ENCODE measurements at places on chromosomes 12 and 14. TPM values are rescaled to one million over a fixed set of nuclear protein-coding genes. Genes with fewer than 3 reads are reported as not detected.

The SLC5A8 gene
- not detected for polyA plus RNA-seq

The LRRC43 gene
- 0.27 TPM for polyA plus RNA-seq

The TEAD4 gene
- 10.3 TPM for polyA plus RNA-seq

The DPPA3 gene
- polyA plus RNA-seq, result not detected

DNA sequence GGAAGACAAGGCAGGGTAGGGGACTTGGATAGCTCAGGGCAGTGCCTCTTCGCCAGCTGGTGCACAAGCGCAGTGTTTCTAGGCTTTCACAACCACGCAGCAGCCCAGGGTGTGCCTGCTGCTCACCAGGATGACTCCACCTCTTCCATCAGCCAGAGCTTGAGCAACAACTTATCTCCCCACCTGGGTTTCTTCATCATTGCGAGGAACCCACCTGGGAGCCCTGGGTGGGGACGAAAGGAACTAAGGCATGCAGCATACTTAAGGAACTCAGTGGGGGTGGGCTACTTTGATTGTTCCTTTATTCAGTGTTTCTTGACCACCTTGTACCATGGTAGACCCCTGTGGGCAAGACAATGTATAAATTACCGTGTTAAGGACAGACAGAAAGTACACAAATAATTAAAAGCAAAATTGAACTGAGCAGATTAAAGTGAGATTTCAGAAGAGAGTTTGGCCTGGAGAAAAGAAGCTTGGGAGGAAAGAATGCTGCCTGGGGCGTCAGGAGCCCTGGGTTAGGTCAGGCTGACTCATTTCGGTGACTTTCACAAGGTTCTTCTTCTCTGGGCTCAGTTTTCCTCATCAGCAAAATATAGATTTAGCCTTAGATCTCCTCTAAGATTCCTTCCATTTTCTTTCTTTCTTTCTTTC, 22.9 kb downstream of the KRT18 start:
- DNase-seq, result no peak

DNA sequence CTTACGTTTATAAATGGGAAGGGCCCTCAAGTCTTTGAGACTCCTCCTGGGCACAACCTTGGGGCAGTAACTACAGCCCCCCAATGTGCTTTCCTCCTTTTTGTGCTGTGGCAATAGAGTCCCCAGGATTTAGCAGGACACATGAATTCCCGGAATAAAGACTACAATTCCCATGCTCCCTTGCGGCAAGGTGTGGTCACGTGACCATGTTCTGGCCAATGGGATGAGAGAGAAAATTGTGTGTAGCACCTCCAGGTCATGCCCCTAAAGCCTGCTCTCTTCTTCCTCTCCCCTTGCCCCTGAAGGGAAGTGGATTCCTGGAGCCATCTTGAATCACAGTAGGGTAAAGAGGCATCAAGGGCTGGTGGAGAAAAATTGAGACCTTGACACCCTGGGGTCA, 295.1 kb upstream of the SFSWAP start:
- no peak for DNase-seq

DNA sequence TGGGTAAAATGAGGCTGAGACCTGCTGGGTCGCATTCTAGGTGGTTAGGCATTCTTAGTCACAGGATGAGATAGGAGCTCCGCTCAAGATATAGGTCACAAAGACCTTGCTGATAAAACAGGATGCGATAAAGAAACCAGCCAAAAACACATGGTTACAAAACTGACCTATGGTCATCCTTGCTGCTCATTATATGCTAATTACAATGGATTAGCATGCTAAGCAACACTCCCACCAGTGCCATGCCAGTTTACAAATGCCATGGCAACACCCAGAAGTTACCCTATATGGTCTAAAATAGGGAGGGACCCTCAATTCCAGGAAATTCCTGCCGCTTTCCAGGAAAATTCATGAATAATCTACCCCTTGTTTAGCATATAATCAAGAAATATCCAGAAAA, 132.4 kb downstream of the BRMS1L start:
- no peak for DNase-seq

DNA sequence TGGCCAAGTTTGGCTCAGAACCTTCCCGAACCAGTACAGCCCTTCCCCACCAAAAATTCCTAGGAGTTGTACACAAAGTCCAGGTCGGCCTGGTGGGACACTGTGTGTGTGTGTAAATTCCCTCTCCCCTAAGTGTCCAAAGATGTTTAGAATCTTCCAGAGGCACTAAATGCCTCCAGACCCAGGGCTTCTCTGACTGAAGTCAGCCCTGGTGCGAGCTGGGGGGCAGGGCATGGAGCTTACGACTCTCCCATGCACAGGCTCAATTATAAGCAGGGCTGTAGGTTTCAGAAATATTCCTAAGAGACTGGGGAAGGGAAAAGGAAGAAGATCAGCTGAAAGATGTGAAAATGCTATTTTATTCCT, 106.9 kb upstream of the ATF7IP start:
- DNase-seq, result no peak

- no peak for DNase-seq
Observed at GRCh38 chr12:75509621-75510020, 1.8 kb downstream of the KRR1 start.

DNA sequence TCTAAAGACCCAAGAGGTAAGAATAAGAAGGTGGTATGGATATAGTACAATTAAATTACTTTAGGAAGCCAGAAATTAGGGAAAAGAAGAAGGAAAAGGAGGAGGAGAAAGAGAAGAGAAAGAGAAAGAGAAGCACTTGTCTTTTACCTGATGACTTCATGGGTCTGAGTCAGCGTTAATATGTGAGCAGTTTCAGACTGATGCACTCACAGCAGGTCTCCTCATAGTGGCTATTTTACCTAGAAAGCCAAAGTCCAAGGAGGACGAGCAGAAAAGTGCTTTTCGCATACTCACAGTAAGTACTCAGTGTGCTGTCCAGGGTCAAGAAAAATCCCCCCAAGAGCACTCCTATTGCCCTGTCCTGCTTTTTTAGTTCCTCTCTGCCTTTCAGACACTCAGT, 222.1 kb downstream of the C12orf42 start:
- DNase-seq, result no peak

DNA sequence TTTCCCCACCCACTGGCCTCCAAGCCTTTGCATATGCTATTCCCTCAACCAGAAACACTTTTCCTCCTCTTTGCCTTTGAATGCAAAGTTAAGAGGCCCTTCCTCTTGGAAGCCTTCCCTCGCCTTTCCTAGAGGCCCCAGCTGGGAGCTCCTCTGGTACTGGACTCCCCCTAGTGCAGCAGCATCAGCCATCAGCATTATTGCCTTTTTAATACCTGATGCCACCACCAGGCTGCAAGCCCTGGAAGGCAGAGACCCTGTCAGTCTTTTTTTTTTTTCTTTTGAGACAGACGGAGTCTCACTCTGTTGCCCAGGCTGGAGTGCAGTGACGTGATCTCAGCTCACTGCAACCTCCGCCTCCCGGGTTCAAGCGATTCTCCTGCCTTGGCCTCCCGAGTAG, 19.1 kb upstream of the PLA2G1B start:
- no peak for DNase-seq

DNA sequence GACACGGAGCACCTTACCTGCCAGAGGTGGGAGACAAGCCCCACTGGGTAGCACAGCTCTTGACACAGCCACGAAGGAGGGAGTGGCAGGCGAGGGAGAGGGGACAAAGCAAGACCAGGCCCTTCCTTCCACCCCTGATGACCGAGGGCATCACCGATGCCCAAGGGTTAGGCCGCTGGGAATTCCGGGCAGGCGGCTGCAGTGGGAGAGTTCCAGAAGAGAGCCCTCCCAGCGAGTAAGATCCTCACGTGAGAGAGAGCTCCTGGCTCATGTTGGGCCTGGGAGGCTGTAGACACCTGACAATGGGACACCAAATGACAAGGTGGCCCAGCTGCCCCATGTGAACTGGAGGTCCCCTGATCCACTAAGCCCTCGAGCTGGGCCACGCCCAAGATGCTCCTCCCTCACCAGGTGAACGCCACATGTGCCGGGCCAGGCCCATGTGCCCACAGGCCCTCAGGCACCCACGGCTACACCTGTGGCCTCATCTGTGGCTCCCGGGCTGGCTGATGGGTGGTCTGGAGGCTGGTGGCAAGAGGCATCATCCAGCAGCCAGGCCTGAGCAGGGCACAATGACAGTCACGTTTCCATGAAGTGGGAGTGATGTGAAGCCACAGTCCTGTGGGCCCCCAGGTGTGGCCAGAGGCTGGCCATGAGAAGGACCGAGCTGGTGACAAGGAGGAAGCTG, 32.1 kb upstream of the C14orf180 start:
- no peak for DNase-seq

DNA sequence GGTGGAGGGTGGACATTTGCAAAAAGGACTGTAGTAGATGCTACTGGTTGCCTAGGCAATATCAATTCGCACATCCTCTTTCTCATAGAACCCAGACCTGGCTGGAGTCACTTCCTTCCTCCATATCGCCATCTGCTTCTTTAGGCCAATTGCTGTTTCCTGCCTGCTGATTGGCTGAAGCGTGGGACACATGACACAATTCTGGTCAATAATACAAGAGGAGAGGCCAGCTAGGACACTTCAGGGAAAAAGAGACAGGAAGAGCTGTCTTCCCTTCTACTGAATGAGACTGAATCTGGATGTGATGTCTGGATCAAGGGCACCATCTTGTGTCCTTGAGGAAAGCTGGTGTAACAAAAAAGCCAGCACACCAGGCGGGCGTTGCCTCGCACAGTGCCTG, 53.8 kb downstream of the TRPV4 start:
- no peak for DNase-seq

- DNase-seq, result no peak
Observed at GRCh38 chr14:43249116-43249515, 1258.0 kb downstream of the FSCB start.

DNA sequence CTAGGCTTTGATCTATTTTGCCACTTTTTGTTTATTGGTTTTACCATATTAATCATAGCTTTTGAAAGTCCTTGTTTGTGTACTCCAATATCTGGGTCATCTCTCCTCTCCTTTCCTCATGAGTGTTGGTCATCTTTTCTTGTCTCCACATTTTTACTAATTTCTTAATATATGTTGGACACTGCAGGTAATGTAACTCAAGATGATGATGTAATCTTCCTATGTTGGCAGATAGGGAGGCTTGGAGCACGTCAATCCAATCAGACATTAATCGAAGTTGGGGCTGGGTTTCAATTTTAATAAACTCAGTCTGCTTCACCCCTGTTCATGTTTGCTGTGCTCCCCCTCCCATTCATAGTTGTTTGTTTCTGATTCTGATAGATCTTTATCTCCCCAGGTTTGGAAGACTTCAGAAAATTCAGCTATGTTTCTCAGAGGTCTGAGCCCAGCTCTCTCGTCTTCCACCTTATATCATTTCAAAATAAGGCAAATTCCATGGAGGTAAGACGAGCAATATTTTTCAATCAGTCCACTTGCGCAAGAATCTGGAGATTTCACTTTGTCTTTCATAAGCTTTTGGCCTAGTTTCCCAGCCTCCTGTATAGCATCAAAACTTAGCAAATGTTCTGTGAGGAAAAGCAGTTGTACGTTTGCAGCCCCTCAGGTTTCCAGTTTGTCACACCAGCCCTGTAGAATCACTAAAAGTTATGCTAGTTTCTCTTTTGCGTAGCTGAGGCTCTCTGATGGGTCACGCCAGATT, 504.1 kb downstream of the TMTC2 start:
- no peak for DNase-seq

DNA sequence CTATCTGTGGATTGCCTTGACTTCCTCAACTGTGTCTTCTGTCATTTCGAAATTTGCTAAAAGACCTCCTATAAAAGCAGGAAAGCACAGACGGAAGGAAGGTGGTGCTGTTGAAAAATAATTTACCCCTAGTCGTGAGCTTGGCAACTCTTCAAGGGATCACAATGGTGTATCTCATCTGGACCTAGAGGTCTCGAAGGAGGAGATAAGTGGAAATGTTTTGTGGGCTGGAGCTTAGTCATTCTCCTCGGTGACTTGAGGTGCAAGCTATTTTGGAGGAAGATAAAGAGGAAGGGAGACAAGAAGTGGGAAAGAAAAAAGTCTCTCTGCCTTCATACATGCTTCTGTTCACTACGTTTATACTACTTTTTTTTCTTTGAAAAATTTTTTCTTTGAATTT, 89.9 kb downstream of the FLRT2 start:
- DNase-seq, result no peak

GRCh38 chr12:117013726-117014125, 85.5 kb downstream of the TESC start:
- no peak for DNase-seq

DNA sequence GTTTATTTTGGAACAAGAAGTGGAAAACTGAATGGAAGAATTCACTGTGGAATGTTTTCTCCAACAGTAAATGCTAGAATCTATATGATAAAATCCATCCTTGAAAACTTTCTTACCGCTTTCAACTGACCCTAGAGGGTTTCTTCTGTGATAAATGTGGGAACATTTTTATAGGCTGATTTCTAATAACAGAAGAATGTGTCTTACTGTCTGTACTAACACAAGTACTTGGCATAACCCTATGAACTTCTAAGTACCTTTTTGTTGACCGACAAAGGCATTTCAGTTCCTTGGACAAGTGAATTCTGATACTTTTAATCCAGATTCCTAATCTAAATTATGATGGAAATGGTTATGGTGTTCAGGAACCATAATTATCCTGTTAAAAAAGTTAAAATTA, 1109.7 kb upstream of the FLRT2 start:
- DNase-seq, result no peak

DNA sequence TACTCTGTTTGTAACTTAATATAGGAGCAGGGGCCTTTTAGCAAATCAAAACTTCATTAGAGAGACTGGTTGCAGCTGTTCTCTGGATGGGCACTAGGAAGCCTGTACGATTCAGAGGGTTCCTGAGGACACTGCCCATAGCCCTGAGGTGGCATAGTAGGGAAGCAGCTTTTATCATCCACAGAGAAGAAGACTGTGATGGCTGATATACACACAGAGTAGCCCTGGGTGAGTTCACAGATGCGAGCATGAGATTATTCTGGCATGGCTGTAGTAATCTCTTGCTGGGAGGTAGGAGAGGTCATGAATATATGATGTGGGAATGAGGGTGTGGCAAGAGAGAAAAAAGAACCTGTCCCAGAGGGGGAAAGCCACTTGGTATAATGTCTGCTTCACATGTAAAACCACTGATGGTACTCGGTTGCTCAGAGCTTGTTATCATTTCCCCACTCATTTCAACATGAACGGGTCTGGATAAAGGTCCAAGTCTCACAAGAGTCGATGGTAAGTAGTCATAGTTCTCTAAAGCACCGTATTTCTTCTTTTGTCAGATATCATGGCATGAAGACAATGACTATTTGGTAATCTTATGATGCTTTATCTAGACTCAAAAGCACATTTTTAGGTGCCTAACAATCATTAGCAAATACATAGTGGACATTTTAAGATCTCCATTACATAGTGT, 52.0 kb downstream of the PEBP1 start:
- DNase-seq, result no peak

GRCh38 chr14:33343016-33343415, 404.3 kb downstream of the NPAS3 start:
- no peak for DNase-seq

DNA sequence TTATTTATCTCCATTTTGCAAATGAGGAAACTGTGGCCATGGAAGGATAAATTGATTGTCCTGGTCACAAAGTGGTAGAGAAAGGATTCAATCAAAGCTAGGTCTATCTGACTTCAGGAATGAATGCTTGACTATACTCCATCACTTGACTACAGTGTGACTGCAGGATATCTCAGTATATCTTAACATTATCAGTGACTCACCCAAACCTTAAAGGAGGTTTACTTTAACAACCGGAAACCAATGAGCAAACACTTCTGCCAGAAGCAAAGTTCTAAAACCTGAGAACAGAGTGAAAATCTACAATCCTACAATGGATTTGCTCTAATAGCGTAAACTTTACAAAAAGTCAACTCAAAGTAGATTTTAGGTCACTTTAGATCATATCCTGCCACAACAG, 277.0 kb downstream of the CEP128 start:
- peak; percentile 15 for DNase-seq

GRCh38 chr14:55832974-55833373, 253.0 kb downstream of the KTN1 start:
- no peak for DNase-seq

Measured in AG04450 (cell line).